ENCODE measurements at places on chromosomes 13 and 19.

GRCh38 chr13:89097994-89098393 lies 1426.8 kb downstream of the SLITRK5 start:
- no peak for DNase-seq

DNA sequence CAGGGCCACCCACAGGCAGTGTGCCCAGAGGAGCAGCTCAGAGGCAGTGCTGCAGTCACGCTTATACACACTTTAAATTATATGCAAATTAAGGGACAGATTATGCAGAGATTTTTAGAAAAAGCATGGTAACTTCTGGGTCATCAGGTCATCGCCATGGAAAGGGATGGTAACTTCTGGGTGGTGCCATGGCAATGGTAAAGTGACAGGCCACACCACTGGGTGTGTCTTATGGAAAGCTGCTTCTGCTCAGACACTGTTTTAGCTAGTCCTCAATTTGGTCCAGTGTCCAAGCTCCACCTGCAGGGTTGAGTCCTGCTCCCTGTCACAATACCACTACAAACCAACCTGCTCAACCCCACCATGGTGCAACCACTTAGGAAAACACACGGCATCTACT lies 29.9 kb upstream of the LSM14A start:
- no peak for DNase-seq

DNA sequence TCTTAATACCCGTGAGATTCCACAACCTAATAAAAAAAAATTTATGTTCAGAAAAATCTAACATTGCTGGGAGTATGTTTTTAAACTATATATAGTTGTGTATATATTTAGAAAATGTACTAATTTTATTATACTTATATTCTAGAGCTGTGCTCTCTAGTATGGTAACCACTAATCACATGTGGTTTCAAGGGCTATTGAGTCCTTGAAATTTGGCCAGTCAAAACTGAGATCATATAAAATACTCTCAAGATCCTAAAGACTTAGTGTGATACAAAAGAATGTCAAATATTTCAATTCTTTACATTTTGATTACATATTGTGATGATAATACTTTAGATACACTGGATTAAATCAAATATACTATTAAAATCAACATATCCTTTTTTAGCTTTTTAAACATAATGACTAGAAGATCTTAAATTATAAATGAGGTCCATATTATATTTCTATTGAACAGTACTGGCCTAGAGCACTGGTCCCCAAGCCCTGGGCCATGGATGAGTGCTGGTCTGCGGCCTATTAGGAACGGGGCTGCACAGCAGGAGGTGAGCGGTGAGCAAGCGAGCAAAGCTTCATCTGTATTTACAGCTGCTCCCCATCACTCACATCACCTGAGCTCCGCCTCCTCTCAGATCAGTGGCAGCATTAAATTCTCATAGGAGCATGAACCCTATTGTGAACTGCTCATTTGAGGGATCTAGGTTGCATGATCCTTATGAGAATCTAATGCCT lies 176.5 kb upstream of the NBEA start:
- DNase-seq = no peak

DNA sequence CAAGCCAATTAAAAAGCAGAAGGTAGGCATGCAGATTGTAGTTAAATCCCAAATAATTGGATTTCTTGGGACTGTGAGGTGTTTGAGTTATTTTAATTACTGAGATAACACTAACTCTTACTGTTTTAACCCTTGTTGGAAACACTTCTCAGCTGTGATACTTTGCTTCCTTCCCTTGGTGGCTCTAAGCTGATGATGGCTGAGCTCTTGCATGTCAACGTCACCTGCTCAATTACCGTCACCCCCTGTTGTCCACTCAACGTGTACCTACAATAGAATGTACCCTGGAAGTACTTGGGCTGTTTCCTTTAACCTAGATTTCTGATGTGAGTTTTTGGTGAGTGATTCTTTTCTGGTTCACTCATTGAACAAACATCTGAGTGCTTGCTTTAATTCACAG lies 303.4 kb downstream of the SLC7A1 start:
- DNase-seq = no peak

- no peak for DNase-seq
Observed at GRCh38 chr13:45828256-45828968, 23.1 kb downstream of the SIAH3 start.

- peak; percentile 71 for DNase-seq
Observed at GRCh38 chr19:45637890-45638667, 1.1 kb downstream of the EML2 start.

DNA sequence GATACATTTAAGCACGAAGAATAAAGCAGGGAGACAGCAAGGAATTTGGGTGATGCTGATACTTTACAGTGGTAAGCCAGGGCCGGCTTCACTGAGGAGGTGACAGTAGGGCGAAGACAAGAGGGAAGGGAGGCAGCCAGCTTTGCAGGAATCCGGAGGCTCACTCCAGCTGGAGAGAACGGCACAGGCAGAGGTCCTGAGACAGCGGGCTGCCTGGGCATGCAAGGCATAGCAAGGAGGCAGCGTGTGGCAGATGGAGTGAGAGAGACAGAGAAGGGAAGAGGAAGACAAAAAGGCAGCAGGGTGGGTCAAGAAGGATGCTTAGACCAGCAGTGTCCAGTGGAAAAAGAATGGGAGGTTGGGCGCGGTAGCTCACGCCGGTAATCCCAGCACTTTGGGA lies 83.2 kb upstream of the WASF3 start:
- DNase-seq = no peak

- DNase-seq = peak; percentile 82
Observed at GRCh38 chr19:39406656-39407409, at the start of gene ZFP36. Gene ZFP36 (plus strand): TSS chr19:39406847. CDS start chr19:39406905, 58 bp downstream.

GRCh38 chr13:64639206-64639605 lies 2590.9 kb downstream of the PCDH9 start:
- DNase-seq = no peak

GRCh38 chr13:112159575-112160547 lies 92.9 kb downstream of the SOX1 start:
- DNase-seq = no peak

DNA sequence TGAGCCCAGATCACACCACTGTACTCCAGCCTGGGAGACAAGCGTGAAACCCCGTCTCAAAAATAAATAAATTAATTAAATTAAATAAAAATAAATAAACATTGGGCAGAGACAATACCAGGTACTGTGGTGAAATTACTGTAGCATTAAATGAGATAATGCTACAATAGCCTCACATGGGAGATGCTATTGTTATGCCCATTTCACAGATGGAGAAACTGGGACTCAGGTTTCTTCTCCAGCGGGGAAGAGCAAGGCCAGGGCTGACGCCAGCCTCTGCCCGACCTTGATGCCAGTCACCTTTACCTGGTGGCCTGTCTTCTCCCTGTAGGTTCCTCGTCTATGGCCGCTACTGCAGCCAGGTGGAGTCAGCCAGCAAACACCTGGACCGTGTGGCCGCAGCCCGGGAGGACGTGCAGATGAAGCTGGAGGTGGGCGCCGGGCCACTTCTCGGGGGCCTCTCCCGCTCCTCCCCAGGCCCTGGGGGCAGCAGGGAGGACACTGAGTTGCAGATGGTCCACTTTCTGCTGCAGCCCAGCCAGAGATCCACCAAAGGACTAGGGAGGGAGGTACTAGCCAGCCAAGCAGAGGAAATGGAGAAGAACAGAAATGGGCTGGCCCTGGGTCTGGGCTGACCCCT lies 53.9 kb downstream of the VAV1 start:
- no peak for DNase-seq

- DNase-seq = peak; percentile 80
Observed at GRCh38 chr19:10230861-10231611, at the start of gene S1PR2. Gene S1PR2 (minus strand): TSS chr19:10231331. CDS start chr19:10224905, 6,426 bp downstream.

GRCh38 chr13:80814541-80814940 lies 473.6 kb upstream of the SPRY2 start:
- DNase-seq = peak; percentile 34

GRCh38 chr13:99978799-99979452 lies 2.7 kb upstream of the ZIC2 start:
- DNase-seq = peak; percentile 70

GRCh38 chr13:75071395-75071794 lies 410.6 kb downstream of the TBC1D4 start:
- no peak for DNase-seq

DNA sequence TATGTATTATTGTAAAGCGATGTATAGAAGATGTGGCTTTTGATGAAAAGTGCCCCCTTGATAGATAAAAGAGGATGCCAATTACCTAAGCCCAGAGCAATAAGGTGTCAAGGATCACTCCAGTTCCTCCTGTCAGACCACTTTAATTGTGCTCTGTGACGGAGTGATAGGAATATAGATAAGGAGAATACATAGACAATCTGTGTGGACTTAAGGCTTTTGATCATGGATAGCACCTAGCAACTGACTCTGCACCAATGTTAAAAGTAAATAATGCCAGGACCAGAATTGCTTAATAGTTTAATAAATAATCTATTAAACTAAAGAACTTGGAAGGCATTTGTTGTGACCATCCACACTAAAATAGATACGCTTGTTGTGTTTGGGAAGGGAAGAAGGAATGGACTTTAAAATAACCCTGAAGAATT lies 390.7 kb upstream of the ARGLU1 start:
- DNase-seq = no peak

DNA sequence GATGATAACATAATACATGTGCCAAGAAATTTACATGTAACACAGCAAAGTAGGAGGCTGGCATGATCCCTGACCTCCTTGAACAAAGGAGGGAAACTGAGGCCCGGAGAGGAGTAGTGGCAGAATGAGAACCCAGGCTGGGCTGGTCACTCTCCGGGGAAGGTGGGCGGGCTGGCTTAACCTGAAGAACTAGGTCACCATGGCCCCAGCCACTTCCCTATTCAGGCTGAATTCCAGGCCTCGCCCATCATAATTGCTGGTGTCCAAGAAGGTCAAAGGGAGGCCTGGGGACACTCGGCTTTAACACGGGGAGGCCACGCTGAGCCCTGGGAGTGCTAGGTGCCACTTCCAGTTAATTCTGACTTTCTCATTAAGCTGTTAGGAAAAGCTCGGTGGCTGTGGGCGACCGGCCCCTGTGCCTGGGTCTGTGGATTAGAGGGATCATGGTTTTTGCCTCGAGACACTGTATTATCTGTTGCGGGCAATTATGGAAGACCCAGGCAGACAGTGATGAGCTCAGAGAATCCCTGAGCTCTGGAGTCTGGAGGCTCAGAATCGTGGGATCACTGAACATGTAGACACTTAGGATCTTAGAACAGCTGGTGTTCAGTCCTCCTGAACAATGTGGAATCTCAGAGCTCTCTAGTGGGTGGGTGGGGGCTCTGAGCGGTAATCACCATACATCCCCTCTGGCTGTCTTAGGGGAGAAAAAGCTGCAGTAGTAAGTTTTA lies 5.0 kb upstream of the TINCR start:
- no peak for DNase-seq

- no peak for DNase-seq
Observed at GRCh38 chr13:34420702-34421346, 521.2 kb upstream of the NBEA start.

GRCh38 chr19:49272204-49272603 lies 52.8 kb downstream of the SLC6A16 start:
- no peak for DNase-seq

DNA sequence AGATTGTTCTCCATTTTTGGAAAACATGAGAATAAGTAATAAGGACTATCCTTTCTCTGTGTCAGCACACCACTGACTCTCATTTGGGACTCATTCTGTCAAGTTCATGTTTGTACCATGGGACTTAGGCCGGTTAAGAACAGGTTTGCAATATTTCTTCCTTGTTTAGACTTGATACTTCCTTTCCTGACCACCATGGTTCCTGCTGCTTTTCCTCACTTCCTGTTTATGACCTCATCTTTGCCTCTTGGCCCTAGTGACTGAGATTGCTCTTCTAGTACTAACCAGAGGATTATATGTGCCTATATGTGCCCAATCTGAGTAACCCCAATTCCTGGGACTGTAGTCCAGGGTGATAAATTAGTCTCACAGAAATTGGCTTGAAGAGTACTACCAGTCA lies 32.5 kb upstream of the NDFIP2 start:
- DNase-seq = no peak

Measured in SJSA1 (cell line).